Stimulated activated CD8-positive, alpha-beta memory T cell treated with anti-CD3 and anti-CD28 coated beads, Interleukin-4, amount 100 ng/mL, for 4 hours (primary cell): ENCODE measurements at places on chromosomes 4 and X.

GRCh38 chr4:79651456-79651855, 243.4 kb upstream of the GK2 start:
- DNase-seq, result no peak

DNA sequence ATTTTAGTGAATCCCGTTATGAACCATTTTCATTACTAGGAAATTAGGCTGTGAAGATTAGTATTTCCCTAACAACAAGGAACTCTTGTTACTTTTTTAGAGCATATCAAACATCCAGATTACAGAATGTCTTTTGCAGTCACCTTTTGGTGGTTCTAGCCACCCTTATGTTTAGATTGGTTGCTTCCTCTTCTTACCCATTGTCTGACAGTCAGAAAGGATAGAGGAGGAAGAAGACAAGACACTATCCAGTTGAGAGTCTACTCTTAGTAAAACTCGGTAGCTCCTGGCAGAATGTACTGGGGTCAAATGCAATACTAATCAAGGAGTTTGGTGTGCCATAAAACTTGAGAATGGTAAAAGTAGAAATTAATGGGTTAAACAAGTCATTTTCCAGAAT, 1.6 kb upstream of the GUCY1A1 start:
- no peak for DNase-seq

DNA sequence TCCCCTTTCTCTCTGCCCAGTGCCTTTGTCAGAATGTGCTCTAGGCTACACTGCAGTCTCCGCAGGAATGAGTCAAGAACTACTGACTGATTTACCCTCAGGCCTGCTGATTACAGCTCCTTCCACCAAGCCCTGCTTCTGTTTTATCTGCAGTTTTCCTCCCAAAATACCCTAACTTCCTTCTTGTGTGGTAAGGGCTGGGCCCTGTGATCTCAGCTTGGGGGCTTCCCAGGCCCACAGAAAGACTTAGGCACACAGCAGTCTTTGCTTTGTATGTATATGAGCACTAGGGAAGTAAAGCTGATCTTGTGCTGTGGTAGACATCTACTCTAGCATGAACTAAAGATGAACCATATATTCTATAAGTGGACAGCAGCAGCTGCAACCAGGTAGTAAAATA, 18.8 kb downstream of the PAK3 start:
- no peak for DNase-seq

GRCh38 chr4:109494563-109494962, 60.9 kb downstream of the SEC24B start:
- DNase-seq, result no peak

DNA sequence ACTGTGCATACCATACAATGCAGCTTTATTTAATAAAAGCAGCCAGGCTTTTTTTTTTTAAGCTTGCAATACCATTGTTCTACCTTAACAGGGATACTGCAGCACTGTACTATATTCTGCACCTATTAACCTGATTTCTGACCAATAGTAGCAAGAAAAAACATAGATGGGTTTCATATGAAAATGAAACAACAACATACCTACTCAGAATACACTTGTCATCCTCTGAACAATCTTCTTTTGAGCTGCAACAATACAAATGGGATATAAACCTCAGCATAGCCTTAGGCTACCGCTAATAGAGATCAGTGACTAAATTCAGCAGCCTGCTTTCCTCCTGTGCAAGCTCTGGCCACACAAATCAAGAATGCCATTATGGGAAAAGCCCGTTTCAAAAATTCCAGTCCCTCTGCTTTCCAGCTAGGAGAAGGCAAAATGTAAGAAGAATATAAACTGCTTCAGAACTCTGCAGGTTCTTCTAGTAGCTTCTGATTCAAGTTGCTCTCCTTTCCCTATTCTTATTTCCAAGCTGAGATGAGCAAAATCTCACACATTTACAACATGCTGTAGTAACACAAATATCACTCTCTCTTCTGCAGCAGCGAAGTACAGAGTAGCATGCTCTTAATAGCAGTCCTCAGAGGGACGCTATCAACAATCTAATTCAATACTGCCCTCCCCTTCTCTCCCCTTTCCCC, 143.4 kb downstream of the KLHL13 start:
- no peak for DNase-seq

GRCh38 chrX:77962068-77962902, 7.2 kb downstream of the PGAM4 start:
- DNase-seq, result no peak

DNA sequence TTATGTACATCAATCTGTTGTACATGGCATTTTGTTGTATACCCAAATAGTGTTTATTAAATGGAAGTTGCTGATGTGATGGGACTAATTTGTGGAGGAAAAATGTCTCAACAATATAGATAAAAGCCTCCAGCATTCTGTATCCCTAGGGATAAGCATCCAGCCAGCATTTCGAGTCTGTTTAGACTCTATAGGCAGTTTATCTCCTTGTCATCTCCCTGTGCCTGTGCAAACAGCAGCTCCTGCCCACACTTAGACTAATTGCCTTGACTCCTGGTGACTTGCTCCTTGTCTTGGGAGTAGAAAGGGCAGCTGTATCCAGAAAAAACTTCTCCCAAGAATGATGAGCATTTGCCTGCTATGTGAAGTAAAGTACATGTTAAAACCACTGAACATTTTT, 83.8 kb downstream of the DOCK11 start:
- no peak for DNase-seq

DNA sequence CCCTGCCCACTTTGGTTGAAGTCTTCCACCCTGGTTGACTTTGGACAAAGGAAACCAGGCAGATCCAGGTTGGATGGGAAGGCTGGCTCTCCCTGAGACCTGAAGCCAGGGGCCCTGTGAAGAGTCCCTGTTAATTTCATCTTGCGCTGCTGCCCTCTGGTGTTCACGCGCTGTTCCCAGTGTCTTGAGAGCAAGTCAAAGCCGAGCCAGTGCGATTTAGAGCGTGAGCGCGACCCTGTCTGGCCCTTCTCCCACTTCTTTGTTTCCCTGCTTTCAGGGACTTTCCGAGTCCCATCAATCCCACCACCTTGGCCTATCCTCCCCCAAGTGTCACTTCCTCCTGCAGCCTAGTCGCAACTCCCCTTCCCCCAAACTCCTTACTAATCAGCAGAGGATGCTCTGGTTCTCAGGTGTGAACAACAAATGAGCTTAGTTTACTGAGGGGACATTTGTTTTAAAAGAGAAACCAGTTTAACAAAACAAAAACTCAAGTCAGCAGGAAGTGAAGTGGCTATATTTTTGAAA, 25.8 kb upstream of the CHRNA9 start:
- DNase-seq, result peak; percentile 92

DNA sequence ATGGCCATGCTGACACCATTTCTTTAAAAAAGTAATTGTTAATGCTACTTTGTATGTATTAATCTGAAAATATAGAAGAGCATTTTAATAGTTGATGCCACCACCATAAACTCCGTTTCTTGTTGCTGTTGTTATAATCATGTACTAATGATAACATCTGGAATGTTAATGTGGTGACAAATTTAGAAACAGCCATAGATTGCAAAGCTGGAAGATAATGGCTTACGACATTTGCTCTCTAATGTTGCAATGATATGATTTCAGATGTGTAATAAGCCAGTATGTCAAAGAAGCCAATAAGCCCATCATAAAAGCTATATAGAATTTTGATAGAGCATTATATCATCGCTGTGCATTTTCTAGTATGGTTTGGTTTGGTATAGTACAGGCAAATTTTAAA, 579.4 kb upstream of the ZFP42 start:
- no peak for DNase-seq

DNA sequence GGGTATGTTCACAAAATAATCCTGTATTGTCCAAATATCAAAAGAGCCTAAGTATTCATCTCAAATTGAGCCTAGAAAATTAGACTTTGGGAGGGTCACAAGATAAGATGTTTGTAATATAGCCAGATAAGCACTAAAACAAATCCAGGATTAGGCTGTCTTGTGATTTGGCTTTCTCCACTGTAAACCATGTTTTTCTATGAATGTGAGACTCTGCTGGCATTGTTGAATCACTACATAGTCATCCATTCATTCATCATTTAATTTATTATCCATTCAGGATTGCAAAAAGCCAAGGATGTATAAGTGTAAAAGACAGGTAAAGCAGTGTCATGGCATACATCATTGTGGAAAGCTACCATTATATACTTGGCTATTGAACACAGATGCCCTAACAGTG, 148.0 kb downstream of the GRID2 start:
- DNase-seq, result no peak

GRCh38 chr4:189765301-189765700, 175.4 kb upstream of the FRG1 start:
- DNase-seq, result no peak

DNA sequence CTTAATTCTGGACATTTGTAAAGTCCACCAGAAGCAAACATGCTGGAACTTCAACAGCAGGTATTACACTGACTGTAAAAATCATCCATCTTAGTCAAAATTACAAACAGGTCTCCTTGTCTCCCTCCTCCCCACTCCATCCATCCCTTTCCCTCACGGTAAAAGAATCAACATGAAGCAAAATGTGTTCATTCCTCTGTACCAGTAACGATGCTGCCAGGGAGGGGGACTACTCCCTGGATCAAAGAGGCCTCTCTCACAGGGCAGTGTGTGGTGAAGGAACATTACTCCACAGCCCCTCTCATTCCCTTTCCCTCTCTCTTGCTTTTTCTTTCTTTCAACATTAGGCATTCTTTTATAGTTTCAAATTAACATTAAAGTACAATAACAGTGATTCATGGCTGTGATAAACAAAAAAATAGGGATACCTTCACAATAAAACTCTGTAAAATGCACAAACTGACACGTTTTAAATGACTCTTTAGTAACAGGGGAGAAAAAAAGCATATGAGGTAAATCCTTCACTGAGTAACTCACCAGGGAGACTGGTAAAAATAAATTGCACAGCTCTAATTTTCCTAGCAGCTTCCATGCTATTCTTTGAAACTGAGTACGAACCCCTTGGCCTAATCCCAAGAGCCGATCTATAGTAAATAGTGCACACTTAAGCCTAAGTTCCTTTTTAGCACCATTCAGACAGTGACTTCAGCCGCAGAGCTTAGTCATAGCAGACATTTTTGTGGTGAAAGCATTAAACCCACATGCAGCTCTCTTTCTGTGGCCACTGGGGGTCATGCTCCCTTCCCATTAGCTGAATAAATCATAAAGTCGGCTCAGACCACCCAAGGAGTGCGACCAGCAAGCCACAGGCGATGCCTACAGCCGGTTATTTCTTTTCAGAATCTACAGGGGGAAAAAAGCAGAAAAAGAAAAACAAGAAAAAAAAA, 215.6 kb upstream of the GYPA start:
- DNase-seq, result no peak

DNA sequence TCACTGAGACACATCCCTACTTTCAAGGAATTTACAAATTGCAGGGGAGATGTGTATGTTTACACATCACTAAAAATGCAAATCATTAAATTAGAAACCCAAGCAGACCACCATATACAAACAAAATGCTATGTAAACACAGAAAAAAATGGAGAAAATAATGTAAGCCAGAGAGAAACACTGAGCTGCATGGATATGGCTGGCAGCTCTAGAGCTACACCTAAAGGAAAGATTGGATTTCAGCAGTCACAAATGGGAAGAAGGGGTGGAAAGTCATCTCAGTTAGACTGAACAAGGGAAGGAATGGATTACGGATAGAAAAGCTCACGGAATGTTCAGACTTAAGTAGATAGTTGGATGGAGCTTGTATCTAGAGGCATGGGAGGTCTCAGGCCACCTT, 186.3 kb downstream of the MOSPD2 start:
- DNase-seq, result no peak

- DNase-seq, result no peak
Observed at GRCh38 chr4:106615961-106616360, 247.4 kb upstream of the GIMD1 start.

GRCh38 chr4:101762025-101762424, 28.5 kb upstream of the BANK1 start:
- no peak for DNase-seq

DNA sequence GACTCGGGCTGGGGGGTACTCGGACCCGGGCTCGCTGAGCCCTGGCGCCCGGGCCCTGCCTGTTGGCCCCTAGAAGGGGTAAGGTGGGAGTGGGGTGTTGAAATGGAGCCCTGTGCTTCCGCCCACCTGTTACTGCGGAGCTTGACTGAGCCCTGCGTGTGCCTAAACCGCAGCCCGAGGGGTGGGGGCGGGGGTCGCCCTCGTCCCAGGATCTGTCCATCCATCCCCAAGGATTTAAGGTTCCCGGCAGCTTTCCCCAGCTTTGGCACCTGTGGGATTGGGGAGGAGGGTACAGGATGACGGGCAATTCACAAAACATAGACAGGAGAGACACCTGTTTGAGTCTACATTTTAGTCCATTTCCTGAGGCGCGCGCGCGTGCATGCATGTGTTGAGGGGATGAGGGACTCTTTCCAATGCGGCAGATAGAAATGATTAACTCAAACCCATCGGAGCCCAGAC, 779 bp downstream of the GABRQ start:
- no peak for DNase-seq

DNA sequence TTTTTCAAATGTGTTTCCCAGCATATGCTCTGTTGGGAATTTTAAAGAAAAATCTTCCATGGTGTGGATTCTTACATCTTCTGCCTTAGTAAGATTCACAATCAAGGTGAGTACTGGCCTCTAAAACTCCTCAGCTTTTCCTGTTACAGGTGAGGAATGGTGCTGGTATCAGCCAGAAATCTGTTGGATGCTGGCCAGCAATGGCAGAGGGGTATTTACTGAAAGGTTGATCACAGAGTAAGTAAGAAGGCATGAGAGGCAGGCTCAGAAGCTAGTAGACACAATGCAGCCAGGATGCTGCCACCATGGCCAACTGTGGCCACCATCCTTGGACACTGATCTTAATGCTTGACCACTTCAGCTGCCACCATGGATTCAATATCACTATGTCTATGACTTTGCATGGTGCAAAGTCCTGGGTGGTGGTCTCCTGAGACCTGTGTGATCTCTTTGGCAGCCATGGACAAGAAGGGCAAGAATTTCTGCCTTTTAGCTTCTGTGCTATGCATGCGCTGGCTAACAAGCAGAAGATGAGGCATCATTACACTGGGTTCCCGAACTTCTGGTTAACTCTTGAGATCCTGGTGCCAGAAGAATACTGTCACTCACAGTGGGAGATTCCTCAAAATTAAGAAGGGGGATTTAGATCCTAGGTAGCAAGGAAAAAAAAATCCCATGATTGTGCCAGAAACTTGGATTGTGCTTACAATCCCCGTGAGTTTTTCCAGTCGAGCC, 60.2 kb downstream of the CHRNA9 start:
- no peak for DNase-seq

- DNase-seq, result no peak
Observed at GRCh38 chrX:15321447-15321846, 6.0 kb upstream of the ASB11 start.

- DNase-seq, result no peak
Observed at GRCh38 chrX:13009273-13009672, 34.4 kb downstream of the TMSB4X start.

DNA sequence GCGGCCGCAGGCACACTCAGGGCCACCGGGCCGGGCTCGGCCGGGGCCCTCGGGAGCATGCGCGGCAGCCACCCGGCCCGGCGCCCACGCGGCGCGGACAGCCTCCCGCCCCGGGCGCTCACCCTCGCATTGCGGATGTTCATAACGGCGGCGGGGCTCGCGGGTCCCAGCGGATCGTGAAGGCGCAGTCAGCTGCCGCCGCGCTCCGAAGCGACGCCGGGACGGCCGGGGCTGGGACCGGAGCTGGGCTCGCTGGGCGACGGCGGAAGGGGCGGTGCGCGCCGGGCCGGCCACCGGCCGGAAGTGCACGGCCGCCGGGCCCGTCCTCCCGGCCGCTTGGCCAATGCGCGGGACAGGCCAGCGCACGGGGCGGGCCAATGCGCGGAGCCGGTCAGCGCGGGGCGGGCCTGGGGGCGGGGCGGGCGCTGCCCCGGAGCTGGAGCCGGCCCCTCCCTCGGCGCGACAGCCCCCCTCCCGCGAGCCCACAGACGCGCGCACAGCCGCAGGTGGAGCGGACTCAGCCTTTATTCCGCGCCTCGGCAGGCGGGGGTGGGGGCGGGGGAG, at the start of gene NAA10:
Gene NAA10 (minus strand): TSS at position 276 of the 564 bp plus-strand sequence. CDS start 133 bp downstream, at position 143.
- no peak for DNase-seq
